Activated CD8-positive, alpha-beta memory T cell treated with anti-CD3 and anti-CD28 coated beads for 1 hour (primary cell): ENCODE measurements at places on chromosomes 2 and 18.
A peak's percentile ranks its signal among the peaks of the same experiment; 100 is the strongest.

- no peak for DNase-seq
These were observed 679 bp downstream of the PMAIP1 start for GRCh38 chr18:59900222-59901128.

- no peak for DNase-seq
These were observed 79.1 kb downstream of the LYPD6 start for GRCh38 chr2:149409506-149409905.

GRCh38 chr18:77761332-77761731 lies 511.7 kb downstream of the GALR1 start:
- no peak for DNase-seq

DNA sequence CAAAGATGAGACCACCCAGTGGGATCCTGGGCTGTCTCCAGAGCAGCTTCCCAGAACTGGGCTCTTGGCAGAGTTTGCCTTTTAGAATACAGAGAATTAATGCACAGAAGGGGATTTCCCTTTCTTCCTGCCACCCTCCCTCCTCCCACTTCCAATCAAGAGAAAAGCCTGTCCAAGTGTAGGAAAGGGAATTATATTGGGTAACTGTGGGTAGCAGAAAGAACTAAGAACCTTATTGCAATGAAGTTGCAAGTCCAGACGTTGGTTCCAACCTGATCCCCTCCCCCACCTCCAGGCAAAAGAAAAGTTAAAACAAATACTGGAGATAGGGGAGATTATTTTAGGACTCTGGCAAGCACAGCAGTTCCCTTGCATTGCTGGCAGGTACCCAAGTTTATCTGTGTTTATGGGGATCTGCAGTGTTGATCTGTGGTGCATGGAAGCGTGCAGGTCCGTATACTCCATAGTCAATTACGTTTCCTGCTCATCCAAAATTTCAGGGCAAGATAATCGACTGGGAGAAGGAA lies 114.3 kb downstream of the PRKCE start:
- no peak for DNase-seq

DNA sequence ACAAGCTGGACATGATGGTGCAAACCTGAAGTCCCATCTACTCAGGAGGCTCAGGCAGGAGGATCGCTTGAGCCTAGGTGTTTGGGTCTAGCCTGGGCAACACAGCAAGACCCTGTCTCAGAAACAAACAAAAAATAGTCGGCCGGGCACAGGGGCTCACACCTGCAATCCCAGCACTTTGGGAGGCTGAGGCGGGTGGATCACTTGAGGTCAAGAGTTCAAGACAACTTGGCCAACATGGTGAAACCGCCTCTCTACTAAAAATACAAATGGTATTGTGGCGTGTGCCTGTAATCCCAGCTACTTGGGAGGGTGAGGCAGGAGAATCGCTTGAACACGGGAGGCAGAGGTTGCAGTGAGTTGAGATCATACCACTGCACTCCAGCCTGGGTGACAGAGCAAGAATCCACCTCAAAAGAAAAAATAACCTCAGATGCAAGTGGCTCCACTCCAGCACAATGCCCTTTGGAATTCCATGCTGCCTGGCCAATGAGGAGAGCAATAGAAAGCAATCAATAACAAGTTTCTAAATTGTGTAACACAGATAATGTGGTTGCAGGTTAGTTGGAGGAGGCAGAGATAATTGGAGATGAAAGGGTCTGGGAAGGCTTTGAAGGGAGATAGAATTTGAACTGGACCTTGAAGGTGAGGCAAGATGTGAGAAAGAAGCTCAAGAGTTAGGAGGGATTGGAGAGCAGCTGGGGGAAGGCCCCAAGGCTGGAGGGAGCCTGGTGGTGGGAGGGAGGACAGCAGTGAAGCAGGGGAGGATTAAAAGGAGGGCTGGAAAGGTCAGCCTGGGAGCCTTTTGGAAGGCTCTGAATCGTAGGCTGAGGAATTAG lies 6.0 kb downstream of the TTC31 start:
- DNase-seq = no peak

DNA sequence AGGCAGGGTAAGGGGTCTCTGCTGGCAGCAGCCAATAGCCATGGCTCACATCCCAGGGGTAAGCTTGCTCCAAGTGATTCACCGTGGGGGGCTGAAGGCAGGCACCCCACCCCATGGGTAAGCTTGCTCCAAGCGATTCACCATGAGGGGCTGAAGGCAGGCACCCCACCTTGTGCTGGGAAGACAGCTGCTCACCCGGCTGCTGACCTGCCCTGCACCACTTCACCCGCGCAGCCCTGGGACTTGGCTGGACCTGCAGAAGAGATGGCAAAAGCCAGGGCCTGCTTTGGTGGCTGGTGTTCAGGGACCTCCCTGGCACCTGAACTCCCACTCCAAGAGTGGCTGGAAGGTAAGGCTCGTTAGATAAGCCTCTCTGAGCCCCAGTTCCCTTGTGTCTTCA lies 19.2 kb downstream of the PTGR3 start:
- DNase-seq = no peak

- no peak for DNase-seq
These were observed 80.5 kb upstream of the CYP1B1 start for GRCh38 chr2:38156436-38156835.

DNA sequence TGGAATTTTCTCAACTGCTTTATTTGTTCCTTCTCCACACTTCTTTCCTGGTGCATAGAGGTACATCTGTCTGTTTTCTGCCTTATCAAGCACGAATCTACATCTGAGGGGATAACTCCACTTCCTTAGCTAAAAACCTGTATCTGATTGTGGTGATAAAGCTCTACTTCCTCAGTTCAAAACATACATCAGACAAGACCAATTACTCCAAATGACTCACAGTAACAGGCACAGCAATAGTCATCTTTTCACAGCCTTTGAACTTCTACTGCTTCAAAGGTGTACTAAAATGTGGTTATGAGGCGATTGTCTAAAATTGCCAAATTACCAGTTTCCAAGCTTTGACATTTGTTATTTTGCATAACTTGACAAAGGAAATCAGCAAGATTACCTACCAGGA lies 803.6 kb upstream of the ZEB2 start:
- no peak for DNase-seq

GRCh38 chr18:60193780-60194179 lies 178.8 kb downstream of the MC4R start:
- no peak for DNase-seq

DNA sequence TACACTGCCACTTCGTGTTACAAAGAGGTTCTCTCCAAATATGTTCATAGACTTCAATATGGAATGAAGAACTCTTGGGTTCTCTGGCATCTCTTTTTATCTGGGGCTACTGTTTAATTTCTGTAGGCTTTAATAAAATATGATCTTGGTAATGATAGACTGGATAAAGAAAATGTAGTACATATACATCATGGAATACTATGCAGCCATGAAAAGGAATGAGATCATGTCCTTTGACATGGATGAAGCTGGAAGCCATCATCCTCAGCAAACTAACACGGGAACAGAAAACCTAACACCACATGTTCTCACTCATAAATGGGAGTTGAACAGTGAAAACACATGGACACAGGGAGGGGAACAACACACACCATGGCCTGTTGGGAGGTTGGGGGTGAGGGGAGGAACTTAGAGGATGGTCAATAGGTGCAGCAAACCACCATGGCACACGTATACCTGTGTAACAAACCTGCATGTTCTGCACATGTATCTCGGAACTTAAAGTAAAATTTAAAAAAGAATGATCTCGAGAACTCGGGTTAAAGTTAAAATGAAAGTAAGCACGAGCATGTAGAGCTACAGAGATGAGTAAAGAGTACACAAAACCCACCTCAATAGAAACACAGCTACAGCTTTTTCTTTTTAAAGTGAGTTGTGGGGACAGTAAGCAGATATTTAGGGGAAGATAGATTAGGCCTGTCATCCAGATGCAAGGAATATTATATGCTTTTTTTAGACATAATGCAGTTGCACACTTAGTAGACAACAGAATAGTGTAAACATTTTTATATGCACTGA lies 102.3 kb downstream of the SGPP2 start:
- no peak for DNase-seq

DNA sequence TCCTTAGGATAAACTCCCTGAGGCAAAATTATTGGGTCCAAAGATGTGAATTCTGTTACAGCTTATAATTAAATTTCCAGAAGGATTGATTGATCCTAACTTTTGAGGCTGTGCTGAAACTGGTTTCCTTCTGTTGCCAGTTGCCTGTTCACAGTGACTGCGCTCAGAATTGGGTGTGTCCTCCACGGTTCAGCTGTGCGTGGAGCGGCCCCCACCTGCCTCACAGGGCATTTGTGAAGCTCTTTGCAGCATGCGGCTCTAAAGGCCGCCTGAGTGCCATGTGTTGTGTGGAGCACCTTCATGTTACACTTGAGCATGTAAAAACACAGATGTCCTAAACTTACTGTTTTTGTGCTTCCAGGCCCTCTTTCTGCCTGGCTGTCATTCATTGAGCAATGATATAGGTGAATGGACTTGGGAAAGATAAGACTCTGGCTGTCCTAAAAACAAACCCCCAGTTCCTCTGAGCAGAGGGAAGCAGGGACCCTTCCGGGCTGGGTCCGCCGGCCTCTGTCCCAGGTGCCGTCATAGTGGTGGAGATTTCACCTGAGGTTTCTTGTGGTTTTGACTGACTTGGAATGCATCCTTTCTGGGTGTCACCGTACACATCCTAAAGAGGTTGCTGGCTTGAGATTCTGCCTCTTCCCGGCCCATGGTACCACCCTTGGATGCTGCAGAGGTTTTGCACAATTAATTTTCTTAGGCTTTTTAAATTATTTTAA lies 173.6 kb downstream of the LDLRAD4 start:
- DNase-seq = no peak

- no peak for DNase-seq
These were observed 52.8 kb downstream of the LDLRAD4 start for GRCh38 chr18:13271302-13271911.

- no peak for DNase-seq
These were observed 156.2 kb upstream of the CELF4 start for GRCh38 chr18:37721544-37722522.

- no peak for DNase-seq
These were observed 2.8 kb downstream of the SP9 start for GRCh38 chr2:174337337-174338146.

- no peak for DNase-seq
These were observed 161.5 kb downstream of the STK39 start for GRCh38 chr2:168085801-168086361.

- no peak for DNase-seq
These were observed 28.2 kb downstream of the RBMS1 start for GRCh38 chr2:160465406-160465805.

DNA sequence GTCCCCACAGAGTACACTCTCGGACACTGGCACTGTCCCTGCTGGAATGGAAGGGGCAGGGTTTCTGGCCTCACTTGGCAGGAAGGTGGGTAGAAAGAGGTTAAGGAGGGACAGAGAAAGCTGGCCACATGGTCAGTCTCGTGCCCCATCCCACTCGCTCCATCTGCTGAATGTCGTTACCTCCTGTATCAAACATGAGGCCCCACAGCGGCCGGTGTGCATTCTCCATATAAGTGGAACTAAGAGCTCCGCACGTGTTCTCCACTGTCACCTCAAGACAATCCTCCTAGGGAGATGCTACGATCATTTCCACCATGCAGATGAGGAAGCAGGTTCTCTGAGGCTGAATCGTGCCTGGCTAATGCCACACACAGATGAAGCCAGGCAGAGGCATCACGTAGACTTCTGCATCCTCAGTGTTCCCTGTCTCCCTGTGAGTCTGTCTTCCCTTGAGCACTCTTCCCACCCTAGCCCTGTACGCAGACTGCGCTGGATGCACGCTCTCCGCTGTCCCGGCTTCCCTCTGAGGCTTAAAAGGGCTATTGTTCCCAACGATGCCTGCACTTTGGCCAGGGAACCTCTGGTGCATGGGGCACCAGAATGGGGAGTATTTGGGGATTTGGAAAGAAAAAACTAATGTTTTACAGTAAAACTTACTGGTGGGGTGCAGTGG lies 35.1 kb downstream of the MAL start:
- DNase-seq = no peak

DNA sequence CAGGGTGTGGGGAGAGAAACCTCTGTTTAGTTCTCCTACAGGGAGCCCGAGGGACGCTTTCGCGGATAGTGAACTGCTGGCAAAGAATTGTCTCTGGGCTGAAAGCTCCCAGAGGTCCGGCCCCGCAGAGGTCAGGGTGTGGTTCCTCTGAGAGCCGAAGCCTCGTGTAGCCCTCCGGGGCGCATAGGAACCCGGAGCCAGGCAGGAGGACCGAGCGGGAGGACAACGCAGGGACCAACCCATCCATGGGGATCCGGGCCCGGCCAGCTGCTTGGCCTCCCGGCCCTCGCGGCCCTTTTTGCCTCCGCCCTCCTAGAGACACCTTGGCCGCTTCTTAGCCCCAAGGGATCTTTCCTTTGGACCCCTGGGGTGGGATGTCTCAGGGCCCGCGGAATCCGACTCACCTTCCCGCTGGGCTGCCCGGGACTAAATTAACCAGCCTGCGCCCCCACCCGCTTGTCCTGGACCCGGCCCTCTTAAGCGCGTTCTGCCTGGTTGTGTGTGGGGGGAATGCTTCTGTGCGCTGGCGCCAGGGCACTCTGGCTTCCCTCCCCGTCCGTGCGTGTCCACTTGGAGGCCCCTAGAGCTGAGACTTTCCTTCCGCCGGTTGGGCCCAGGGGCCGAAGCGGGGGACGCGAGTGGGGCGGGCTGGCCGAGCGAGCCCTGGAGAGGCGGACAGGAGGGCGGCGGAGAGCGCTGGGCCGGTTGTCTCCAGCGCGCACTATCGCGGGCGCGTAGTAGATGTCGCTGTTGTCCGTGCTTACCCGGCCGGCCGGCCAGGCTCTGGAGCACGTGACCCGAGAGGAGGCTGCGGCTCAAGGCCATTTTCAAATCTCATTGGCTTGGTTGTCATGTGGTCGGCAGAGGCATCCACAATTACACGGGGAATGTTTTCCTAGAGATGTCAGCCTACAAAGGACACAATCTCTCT lies at the start of gene HOXD10:
HOXD10 (plus strand) TSS at position 896 of the 931 bp plus-strand sequence. CDS start 56 bp downstream, outside the sequence.
- no peak for DNase-seq

DNA sequence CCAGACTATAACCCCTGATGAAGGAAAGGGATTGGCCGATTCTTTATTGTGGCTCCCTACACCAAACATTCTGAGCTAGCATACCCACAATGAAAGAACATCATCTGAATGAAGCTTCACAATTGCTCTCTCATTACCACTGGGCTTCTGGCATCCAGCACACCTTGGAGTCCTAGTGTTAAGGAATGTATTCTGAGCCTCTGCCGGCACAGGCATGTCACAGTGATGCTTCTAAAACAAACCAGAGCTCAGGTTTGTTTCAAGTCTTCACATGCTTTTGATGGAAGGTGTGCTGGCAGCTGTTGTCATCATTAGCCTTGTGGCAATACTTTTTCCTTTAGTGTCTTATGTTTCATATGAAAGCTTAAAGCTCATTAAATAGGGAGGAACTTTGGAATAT lies 76.3 kb upstream of the RBBP8 start:
- no peak for DNase-seq

- DNase-seq = peak; percentile 25
These were observed 34.7 kb downstream of the NAPG start for GRCh38 chr18:10560452-10561045.

DNA sequence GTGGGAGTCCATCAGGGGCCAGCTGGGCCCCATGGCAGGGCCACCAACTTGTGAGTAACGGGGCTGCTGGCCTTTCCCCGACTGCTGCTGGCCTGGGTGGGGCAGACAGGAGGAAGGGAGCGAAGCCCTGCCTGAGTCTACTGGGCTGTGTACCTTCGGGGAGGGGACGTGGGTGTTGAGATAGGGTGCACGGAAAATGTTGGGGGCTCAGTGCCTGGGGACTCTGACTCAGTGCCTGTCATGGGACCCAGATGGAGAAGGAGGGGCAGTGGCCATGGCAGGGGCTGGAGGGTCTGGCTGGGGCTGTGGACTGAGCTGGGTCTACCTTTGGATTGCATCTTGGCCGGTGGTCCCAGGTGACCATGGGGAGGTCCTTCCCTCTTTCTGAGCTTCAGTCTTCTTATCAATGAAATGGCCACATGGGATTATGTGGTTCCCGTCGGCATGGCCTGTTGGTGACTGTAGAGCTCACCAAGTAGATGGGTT lies 4.0 kb downstream of the SLC4A3 start:
- no peak for DNase-seq
